ENCODE measurements at places on chromosomes 3 and 15.

- DNase-seq = no peak
Measured at GRCh38 chr3:33278163-33278562, 921 bp downstream of the FBXL2 start.

DNA sequence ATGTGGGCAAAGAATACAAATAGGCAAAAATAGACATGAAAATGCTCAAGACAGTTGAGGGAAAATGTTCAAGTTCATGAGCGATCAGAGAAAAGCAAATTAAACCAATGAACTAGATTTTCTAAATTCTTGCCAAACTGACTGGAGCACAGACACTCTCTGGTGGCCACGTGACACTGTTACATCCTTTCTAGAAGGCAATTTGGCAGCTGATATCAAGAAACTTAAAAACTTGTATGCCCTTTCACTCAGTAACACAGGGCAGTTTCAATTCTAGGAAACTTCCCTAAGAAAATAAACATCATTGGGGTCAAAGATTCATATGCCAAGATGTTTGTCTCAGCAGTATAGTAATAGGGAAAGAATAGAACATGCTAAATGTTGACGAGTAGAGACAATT is 52.2 kb downstream of the ABHD5 start:
- no peak for DNase-seq

- no peak for DNase-seq
Measured at GRCh38 chr15:90101130-90101968, 919 bp downstream of the IDH2 start.

DNA sequence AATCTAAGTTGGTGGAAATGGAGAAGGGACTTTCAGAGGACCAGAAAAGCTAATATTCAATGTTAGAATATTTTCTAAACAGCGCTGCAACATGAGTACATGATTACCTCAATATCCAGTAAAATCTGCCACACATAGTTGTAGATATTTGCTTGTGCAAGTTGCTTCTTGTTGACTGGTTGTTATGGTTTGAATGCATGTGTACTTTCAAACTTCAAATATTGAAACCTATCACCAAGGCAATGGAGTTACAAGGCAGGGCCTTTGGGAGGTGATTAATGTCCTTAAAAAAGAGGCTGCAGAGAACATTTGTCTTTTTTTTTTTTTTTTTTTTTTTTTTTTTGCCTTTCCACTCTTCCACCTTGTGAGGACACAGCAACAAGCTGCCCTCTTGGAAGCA is 49.9 kb downstream of the TMCO5A start:
- DNase-seq = no peak

DNA sequence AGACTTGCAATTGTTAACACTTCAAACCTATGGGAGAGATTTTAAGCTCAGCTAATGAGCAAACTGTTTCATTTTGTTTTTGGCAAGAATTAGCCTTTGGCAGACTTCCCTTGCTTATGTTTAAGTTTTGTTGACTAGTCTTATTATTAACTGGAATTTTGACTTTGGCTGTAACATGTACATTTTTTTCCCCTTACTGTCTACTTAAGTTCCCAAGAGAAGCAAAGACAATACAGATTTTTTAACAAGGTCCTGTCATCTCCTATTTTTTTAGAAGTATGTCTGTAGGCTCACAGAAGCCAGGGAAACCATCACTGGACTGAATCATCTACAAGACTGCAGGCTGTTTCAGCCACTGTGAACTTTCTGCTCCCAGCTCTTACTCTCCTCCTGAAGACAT is 74.3 kb downstream of the DGKG start:
- no peak for DNase-seq

DNA sequence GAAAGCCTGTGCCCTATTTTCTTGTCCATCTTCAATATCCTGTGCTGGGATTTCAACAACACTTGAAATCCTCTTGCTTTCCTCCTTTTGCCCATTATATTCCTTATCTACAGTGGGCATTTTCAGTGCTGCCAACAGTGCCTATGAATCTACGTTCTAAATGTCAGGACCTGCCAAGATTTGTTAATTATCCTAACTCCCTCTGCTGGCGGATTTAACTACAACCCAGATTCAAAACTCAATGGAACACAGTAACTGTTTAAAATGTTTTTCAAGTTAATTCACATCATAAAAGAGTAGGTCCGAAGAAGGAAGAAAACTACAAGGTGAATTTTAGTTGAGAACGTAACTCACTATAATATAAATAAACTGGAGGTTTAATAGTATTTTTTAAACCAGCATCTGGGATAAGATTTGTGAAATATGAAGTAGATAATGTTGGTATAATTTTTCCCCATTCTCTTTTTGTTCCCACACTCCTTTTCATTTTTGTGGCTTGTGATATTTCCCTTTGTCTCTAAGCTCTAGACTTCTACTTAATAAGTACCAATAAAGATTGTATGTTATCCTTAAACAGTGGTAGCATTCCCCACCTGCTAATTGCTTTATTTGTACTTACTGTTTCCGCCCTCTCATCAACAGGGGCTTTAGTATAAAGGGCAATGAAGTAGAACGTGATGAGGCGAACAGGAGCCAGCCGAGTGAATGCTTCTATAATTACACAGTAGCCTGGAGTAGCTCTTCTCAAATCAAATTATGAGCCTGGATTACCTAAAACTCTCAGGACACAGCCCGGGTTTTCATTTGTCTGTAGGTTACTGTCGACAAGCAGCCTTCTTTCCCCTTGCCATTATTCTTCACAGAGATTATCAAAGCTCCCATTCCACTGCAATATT is 302.5 kb upstream of the ATP11B start:
- no peak for DNase-seq

Measured in activated CD4-positive, alpha-beta T cell treated with anti-CD3 and anti-CD28 coated beads for 1 hour (primary cell).